ENCODE measurements at places on chromosomes 7 and 10.
A peak's percentile ranks its signal among the peaks of the same experiment; 100 is the strongest.

GRCh38 chr10:88442716-88443115 lies 140.4 kb downstream of the RNLS start:
- no peak for DNase-seq

- DNase-seq, result no peak
Measured at GRCh38 chr10:61943674-61944378, 42.3 kb downstream of the ARID5B start.

- DNase-seq, result no peak
Measured at GRCh38 chr10:129501652-129502436, 34.8 kb downstream of the MGMT start.

DNA sequence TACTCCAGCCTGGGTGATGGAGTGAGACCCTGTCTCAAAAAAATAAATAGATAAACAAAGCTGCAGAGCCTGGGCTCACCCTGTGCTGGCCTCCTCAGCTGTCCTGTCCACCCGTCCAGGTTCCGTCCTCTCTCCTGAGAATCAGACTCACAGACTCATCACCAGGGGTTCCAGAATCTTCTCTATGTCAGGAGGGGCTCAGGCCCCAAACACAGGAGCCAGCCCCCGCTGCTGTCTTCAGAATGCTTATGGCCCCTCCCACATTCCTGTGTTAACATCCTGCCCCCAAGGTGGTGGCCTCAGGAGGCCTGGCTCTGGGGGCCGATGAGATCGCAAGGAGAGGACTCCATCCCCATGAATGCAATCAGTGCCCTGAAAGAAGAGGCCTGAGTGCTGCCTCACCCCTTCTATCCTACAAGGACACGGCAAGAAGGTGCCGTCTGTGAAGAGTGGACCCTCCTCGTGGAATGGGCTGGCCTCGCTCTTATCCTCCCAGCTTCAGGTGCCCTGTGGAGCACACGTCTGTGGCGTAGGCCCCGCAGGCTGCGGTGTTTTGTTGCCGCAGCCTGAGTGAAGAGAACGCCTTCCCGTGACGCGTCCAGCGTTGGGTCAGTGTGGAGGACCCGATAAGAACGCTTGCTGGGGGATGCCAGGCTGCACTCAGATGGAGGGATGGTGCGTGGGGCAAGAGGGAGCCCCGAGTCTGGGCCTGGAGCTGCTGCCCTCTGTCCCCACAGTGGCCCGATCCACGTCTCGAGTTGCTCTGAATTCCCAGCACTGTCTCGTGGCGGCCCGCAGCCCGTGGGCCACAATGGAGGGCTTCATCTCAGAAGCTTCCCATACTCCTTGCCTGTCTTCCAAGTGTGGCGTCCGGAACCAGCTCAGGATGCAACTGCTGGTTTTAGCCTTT lies 77.1 kb downstream of the INPP5A start:
- DNase-seq, result no peak

GRCh38 chr10:13225601-13226000 lies 8.6 kb downstream of the UCMA start:
- no peak for DNase-seq

- DNase-seq, result no peak
Measured at GRCh38 chr10:113499806-113500205, 53.0 kb upstream of the HABP2 start.

- no peak for DNase-seq
Measured at GRCh38 chr7:46233585-46234329, 312.7 kb upstream of the IGFBP3 start.

DNA sequence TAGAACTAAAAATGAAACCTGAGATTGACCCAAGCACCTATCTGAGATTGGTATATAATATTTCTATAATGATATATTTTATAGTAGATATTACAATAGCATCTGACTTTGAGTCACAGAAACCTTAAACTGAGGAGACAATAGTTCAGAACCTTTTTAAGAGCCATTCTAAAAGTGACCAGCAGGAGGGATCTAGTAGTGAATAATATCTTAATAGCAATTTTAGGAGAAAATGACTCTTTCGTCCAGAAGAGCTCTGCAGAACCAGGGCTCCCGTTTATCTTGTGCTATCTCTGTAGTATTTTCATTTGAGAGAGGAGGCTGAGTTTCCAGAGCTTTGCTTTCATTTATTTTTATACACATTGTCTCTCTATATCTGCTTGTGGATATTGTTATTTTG lies 68.1 kb downstream of the PODXL start:
- DNase-seq, result no peak

GRCh38 chr10:5509691-5510090 lies 10.3 kb upstream of the CALML5 start:
- DNase-seq, result no peak

GRCh38 chr10:78139341-78139740 lies 105.7 kb downstream of the RPS24 start:
- peak; percentile 70 for DNase-seq

DNA sequence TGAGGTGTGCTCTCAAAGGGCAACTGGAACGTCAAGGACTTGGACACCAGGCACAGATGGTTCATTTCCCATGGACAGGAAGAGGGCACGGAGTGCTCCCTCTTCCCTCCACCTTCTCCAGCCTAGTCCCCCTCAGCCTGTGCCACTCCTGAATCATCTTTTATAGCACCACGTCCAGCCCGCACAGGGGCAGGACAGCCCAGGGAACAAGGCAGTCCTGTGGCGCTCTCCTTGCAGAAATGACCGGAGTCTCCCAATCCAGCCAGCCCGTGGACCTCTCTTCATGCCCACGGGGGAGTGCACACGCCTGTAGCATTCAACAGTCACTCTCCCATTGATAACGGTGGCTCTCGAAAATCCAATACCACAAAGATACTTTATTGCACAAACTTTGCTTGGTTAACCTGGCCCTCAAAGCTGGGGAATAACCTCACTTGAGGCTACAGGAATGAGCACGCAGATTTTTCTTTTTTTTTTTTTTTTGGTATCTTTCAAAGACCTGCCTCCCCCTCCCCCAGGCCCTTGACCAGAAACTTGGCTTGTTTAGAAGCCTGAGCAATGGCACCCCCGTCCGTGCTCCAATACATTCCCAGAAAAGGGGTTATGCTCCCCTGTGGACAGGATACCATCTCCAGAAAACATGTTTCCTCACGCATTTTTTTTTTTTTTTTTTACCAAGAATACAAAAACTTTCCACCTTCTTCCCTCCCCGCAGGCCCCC lies 733 bp downstream of the PRKCQ start:
- no peak for DNase-seq

DNA sequence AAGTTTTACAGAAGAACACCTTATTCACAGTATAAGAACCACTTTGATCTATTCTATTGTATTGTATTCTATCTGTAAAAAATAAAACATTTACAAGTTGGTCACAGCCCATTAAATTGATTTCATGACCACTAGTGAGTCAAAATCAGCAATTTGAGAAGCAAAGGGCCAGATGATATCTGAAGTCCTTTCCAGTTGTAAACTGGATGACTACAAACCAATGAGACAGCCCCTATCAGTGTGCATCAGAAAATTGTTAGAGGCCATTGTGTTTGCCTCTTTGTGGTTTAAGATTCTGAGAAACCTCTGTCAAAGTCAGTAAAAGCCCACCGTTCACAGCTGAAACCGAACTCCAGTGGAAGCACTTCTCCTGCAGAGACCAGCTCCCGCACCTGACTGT lies 54.8 kb downstream of the TBXAS1 start:
- no peak for DNase-seq

GRCh38 chr10:113319479-113319878 lies 233.4 kb upstream of the HABP2 start:
- DNase-seq, result no peak

GRCh38 chr7:95105627-95106026 lies 198.2 kb downstream of the PPP1R9A start:
- no peak for DNase-seq

Measured in NCI-H1694 (cell line).